Breast epithelium (tissue), 4 donors: ENCODE measurements at places on chromosomes 11 and 22.

GRCh38 chr11:104000798-104001197, 35.6 kb upstream of the DDI1 start:
- DNase-seq, result no peak

GRCh38 chr11:3022300-3022967, 30.3 kb upstream of the NAP1L4 start:
- no peak for DNase-seq

DNA sequence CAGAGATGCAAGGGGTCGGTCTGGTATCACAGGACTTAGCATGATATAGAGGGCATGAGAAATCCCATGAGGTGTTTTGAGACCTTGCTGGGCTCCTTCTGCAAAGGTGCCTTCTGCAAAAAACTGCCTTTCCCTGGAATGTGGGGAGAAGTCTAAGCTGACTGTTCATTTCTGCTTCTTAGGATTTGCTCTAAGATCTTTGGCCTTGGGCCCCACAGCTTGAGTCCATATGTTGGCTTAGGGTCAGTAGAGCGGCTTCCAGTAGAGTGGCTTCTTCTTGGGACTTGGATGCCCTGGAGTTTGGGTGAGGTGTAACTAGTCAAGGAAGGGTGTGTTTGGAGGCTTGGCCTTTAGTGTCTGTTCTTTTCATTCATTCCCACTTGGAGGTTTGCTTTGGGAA, 37.0 kb downstream of the AMPD3 start:
- no peak for DNase-seq

- no peak for DNase-seq
Observed at GRCh38 chr11:122033193-122033592, 82.8 kb downstream of the BLID start.

DNA sequence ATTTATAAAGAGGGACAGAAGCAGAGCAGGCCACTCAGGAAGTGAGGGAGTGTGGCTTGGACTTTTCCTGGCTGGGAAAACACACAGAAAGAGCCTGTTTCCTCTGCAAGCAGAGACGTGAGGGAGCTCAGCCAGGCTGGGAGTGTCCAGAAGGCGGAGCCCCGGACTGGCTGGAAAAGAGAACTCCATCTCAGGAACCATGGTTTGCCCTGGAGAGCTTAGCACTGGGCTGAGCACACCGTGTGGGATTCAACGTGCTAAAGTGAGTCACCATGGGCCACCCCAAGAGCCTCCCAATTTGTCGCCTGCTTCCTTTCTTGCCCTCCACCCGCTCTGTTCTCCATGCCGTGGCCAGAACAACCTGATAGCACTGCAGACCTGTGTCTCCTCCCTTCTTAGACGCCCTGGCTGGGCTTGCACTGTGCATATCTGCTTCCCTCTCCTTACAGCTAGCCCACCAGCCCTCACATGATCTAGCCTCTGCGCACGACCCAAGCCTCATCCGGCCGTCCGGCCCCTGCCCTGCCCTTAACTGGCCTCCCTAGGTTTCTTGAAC, 51.8 kb downstream of the GALNT18 start:
- DNase-seq, result no peak

DNA sequence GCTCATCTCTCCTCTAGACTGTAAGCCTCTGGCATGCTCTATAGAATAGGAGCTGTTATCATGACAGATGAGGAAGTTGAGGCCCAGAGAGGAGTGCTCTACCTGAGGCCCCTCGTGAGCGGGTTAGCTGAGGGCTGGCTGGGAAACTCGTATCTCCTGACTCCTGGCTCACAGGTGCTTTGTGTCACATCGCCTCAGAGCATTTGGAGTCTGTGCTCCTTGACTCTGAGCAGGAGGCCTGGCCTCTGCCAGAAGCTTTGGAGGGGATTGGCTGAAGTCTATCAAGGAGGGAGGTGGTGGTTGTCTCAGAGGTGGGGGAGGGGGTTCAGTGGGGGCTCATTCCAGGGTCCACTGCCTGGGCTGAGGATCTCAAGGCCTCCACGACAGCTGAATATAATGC, 7.4 kb downstream of the KCNC1 start:
- no peak for DNase-seq

DNA sequence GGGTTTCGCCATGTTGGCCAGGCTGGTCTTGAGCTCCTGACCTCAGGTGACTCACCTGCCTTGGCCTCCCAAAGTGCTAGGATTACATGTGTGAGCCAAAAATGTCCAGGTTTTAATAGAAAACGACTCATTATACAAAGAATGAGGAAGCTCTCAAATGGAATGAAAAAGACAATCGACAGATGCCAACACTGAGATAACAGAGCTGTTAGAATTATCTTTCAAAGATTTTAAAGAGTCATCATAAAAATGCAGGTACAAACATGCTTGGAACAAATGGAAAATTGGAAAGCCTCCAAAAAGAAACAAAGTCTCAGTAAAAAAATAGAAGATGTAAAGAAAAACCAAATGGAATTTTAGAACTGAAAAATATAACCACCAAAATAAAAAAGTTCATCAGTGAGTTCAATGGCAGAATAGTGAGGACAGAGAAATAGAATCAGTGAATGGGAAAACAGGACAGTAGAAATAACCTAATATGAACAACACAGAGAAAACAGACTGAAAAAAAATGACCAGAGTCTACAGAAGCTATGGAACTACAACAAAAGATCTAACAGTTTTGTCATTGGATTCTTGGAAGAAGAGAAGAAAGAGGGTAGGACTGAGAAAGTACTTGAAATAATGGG, 10.9 kb downstream of the GAB2 start:
- DNase-seq, result no peak

DNA sequence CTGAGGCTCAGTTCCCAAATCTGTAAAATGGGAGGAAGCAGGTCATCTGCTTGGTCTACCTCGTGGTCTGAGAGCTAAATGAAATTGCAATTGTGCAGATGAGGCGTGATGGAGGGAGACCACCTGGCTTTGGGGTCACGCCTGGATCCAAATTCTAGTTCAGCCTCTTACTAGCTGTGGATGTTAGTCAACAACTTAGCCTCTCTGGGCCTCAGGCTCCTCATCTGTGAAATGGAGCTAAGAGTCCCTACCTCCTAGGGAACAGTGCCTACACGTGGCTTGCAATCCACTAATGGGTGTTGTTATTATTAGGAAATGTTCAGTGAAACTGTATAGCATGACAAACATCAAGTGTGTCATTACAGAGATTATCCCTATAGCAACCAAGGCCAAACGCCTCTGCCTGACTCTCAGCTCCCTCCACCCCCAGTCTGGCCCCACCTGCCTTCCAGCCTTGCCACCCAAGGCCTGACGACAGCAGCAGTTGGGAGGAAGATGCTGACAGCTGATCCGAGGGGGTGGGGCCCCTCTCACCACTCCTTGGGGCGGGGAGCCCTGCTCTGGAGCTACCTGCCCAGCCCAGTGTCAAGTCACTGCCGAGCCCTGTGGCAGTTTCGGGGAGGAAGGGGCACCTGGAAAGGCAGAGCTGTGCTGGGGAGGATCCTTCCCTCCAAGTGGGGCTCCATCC, 1.7 kb upstream of the RHOD start:
- peak; percentile 80 for DNase-seq

DNA sequence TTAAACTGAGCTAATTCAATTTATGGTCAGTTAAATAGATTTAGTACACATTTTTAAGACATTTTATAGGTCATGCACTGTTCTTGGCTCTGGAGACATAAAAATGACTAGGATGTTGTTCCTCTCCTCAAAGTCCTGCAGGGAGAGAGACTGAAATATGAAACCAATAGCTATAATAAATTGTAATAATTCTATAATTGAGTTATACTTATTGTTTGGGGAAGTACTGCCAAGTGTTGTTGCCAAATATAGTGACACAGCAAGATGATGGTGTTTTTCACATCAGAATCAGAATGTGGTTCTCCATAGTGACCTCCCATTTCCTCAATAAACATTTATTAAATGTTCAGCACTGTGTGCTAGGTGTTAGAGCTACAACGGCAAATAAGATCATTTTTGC, 470.6 kb downstream of the NTM start:
- no peak for DNase-seq

GRCh38 chr11:134537296-134537695, 125.3 kb upstream of the B3GAT1 start:
- DNase-seq, result no peak

- DNase-seq, result no peak
Observed at GRCh38 chr22:39988386-39989114, 6.2 kb upstream of the FAM83F start.

DNA sequence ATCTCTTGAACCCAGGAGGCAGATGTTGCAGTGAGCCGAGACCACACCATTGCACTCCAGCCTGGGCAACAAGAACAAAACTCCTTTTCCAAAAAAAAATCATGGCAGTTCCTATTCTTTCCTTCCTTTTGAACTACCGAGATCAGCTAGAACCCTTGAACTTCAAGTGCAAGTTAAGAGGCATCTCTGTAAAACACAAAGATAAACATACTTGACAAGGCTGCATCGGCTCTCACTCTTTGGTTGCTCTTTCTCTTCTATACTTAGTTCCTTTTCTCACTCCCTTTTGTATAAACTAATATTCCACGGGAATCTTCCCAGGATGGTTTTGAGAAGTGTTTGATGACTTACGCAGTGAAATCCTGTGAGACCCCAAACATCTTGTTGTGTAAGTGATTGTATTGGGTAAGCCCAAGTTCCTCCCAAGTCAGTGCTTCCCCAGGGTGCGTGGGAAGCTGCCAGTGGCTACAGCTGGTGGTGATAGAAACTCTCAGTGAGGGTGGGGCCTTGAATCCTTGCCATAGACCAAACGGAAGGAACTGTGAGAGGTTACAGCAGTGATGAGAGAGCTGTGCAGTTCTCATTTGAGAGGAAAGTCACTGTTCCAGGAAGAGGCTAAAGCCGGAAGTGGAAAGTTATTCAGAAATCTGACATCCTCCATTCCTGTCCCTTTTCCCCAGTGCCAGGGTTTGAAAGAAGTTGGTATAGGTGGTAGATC, 24.1 kb upstream of the CDC42EP2 start:
- DNase-seq, result no peak

- peak; percentile 26 for DNase-seq
Observed at GRCh38 chr11:120210626-120211521, at the start of gene OAF. TSS of gene OAF (plus strand) at chr11:120211032. CDS start at chr11:120211280, 248 bp downstream.

GRCh38 chr11:19275496-19275895, 34.8 kb upstream of the E2F8 start:
- no peak for DNase-seq

GRCh38 chr22:45026511-45026910, 16.7 kb upstream of the PHF21B start:
- DNase-seq, result no peak

- no peak for DNase-seq
Observed at GRCh38 chr22:42639541-42640241, 710 bp downstream of the ATP5MGL start.

DNA sequence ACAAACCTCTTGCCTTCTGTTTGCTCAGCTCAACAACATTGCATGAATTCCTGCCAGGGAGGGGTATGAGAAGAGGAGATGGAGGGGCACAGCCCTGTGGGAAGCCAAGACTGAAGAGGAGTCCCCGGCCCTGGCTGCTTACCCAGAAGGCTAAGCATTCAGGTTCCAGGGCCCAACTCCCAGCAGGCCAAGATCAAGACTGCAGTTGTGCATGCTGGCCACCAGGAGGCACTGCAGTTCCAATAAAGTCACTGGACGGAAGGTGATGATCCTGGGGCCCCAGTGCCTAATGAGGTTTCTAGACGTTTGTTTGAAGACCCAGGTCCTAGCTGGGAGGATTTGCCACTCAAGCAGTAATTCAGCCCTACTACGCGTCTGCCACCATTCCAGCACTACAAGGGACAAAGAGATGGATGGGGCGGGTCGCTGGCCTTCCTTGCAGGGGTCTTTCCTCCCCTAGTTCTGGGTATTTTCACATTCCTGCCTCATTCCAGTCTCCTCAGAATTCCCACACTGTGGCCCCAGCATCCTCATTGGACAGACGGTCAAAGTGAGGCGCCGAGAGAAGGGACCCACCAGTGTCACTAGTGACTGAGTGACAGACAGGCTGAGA, 23.6 kb downstream of the ALX4 start:
- DNase-seq, result no peak

DNA sequence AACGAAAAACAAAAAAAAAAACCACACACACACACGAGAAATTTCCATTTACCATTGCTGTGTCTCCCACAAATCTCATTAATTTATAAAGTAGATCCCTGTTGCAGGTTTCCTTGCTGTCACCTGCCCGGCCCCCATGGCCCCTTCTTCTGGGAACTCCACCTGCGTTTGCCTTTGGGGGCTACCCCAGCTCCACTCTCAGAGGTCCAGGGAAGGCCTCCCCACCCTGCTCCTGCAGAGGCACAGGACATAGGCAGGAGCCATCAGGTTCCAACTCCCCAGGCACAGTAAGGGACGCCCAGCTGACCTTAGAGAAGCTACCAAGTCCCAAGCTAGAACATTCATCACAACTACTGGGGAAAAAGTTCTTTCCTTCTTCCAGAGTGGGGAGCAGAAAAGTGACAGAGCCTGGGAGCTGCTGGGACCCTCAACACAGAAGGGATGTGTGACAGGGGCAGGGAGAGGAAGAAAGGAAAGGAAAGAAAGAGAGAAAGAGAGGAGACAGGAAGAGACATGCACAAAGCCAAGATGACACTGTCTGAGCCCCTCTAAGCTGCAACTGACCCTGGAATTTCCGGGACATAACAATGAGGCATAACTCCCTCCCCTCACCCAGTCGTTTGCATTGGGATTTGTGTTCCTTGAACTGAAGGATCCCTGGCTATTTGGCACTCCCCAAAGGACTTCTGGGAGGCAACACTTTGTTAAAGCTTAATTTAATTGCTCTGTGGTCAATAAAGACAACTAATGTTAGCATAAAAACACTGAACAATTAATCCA, 175.7 kb downstream of the SHANK2 start:
- no peak for DNase-seq

DNA sequence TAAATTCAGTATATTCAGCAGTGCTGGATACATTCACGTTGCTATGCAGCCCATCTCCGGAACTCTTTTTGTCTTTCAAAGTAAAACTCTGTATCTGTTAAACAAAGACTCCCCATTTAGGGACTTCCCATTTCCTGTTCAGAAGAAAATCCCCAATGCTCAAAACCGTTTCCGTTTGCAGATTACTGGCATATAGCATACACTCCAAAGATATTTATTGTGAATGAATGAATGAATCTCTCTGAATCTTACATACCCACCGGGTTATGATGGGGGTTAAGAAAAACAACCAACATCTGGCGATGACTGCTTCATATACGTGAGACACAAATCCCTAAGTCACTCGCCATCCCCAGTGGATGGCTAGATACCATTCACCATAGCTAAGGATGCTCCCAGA, 1.6 kb downstream of the THY1 start:
- no peak for DNase-seq

GRCh38 chr22:38114484-38115398, 4.3 kb upstream of the BAIAP2L2 start:
- DNase-seq, result peak; percentile 73

GRCh38 chr11:6992026-6992425, 28.1 kb downstream of the ZNF214 start:
- no peak for DNase-seq

GRCh38 chr22:22818861-22819855, 68.5 kb upstream of the IGLL5 start:
- DNase-seq, result no peak

DNA sequence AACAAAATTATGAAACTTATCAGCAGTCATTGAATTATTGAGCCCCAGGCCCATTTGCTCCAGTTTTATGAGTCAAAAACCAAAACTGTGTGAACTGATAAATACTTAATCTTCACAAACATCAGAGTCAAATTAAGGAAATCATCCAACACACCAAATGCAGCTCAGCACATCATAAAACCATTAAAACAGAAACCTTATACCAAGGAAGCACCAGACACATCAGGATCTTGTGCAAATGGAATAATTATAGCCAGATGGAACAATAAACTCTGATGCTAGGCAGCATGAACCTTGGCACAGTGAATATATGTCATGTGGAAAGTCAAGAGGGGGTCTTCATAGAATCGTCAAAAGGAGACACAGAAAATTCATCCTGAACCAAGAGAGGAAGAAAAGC, 410.7 kb upstream of the API5 start:
- DNase-seq, result no peak
